ENCODE measurements at places on chromosomes 6 and 20.

- no peak for DNase-seq
These were observed 90.7 kb downstream of the SNAP25 start for GRCh38 chr20:10309326-10309725.

DNA sequence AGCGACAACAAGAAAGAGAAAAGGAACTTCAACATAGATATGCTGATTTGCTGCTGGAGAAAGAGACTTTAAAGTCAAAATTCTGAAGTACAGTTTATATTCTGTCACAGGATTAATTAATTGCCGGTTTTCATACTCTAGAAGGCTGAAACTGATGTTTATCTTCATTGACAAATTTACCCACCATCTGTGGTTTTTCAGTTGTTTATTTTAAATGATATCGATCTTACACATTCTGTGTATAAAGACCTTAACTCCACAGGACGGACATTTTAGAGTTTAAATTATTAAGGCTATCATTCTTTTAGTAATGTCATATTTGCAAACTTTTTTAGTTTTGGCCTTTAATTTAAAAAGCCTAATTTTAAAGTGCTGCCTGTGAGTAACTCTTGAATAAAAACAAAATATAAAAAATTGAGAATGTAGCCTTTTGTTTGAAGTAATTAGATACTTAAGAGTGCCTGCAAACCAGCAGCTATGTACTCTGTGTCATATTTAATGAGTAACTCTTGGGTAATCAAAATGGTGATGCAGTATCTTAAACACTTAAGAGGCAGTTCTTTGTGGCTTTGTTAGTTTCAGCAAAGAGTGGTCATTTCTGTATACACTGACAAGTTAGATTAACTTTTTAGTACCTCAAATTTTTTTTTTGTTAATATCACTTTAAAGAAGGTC is 59.3 kb downstream of the CDC5L start:
- DNase-seq = no peak

DNA sequence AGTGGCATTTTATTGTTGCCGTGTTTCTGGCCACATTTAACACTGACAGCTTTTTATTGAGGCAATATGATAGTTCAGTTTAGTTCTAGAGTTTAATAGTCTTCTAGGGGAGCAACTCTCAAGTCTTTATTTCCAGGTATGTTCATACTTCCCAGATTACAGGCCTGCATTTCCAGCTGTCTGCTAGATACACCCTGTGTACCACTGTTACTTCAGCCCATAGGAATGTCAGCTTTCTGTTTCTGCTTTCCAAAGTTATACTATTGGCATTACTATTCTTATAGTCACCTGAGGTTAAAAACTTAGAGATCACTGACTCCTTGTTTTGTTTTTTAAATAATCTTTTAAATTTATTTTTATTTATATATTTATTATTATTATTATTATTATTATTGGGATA is 7.6 kb downstream of the ZNF451 start:
- DNase-seq = no peak

- no peak for DNase-seq
These were observed 39.5 kb upstream of the THBS2 start for GRCh38 chr6:169293196-169293595.

GRCh38 chr6:29680904-29681303 is at the start of gene ZFP57:
Gene ZFP57 (minus strand): TSS chr6:29681152. CDS start chr6:29677003, 4,149 bp downstream.
- DNase-seq = no peak

DNA sequence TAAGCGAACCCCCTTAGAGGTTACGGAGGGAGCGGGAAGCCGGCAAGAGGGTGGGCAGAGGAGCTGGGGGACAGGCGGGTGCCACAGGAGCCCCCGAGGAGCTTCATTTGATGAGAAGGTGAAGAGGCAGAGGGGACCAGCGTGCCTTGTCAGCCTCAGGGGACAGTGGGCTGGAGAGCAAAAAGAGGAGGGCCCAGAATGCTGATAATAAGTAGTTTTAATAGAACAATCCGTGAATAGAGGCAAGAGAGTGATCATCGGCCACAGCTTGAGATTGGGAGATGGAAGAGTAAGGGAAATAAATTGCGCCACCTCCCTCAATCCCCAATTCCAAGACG is 1.3 kb downstream of the COL19A1 start:
- no peak for DNase-seq

- no peak for DNase-seq
These were observed 28.0 kb downstream of the PPP1R3G start for GRCh38 chr6:5113096-5113495.

GRCh38 chr6:7846966-7847818 is 63.4 kb downstream of the TXNDC5 start:
- DNase-seq = no peak

GRCh38 chr6:50457351-50457750 is 256.0 kb upstream of the TFAP2D start:
- no peak for DNase-seq

GRCh38 chr6:87699576-87699975 is 2.5 kb downstream of the AKIRIN2 start:
- no peak for DNase-seq

DNA sequence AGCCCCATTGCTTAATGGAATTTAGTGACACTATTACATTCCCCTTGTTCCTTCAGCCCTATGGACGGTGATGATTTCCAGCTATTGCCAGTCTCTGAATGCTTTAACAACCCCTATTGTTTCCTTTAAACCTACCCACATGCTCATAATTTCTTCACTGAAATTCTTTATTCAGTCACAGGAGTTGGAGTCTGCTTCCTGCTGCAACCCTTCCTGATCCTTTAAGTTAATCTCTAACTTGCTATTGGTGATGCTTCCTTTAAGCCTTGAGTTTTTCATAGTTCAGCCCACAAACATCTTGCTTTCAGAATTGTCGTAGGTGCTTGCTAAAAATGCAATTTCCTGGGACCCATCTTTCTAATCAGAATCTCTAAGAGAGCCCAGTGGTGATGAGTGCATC is 66.3 kb upstream of the TNFAIP3 start:
- DNase-seq = no peak

GRCh38 chr20:18265441-18265840 is 22.9 kb upstream of the ZNF133 start:
- DNase-seq = no peak

- DNase-seq = no peak
These were observed 17.7 kb upstream of the COX7A2 start for GRCh38 chr6:75261299-75261698.

DNA sequence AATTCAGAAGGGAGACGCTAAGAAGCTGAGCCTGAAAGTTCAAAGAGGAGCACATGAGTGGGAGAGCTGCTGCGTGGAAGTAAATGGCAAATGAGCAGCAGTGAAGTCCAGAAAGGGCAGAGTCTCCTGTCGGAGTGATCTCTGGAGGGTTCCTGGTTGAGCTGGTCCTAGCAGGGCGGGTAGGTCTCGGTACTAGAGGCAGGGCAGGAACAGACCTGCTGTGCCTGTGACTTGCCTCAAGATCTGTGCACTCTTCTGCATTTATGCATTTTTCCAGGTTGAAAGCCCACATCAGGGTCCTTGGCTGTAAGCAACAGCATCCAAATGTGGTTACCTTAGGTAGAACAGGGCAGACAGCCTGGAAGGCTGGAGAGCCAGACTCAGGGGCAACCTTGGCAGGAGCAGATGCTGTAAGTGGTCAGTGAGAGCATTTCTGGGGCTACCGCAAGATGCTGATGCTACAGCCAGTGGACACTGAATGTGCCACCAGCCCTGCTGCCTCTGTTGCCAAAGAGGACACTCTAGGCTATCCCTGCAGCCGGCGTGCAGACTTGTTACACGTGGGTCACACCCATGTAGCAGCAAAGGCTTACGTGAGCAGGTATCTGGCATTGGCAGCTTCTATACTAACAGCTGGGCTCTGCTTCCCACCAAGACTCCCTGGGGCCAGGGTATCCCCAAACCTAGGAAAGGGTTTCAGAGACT is 8.4 kb downstream of the DUSP22 start:
- no peak for DNase-seq

DNA sequence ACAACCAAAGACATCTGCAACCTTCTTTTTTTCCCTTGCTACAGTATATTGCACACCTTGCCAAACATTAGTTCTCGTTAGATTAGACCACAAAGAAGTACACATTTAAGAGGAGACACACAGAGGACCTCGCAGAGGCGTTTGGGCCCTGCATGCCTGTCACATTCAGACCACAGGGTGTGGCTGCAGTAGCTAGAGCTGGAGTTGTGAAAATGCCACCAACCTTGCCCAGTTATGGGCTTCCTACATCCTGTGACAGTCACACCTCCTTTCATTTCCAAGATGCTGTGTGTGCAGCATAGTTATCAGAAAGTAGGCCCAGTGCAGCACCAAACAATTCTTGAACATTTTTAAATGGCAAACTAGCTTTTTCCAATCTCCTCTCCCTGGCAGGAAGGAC is 2.4 kb downstream of the SYNE1 start:
- no peak for DNase-seq

DNA sequence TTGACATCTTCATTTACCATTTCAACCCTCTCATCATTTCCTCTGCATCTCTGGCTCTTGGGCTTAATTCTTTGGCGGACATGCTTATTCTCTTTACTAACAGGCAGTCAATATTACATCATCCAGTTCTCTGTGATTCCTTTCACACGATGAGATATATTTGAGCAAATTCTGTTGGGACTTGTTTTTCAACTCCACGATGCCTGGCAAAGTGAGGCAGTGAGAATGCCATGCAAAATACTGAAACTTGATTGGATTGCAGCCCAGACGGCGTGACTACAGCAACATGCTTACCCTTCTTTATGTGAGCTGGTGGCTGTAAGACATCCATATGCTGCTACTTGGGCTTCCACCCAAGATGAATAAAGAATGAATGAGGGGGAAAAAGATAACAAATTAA is 101.7 kb upstream of the SPACA1 start:
- no peak for DNase-seq

DNA sequence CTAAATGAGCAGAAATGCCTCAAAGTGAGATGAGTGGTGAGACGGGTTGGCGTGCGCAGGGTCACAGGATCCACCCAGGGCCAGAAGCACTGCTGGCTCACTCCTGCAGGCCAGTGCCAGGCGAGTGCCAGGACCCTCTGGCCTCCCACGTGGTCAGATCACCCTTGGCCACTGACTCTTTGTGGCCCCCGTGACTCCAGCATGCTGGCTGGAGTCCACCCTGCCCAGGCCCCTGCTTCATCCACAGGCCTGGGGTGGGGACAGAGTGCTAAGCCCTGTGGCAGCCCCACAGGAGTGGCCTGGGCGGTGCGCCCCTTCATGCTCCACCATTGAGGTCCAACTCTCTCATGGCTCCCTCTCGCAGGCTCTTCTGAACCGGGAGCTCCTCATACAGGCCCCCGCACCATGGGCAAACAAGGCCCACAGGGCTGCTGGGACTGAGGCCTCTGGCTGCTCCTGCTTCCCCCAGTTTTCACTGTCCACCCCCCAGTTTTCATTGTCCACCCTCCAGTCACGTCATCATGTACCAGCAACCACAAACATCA is 61.6 kb downstream of the ABHD12 start:
- DNase-seq = no peak

DNA sequence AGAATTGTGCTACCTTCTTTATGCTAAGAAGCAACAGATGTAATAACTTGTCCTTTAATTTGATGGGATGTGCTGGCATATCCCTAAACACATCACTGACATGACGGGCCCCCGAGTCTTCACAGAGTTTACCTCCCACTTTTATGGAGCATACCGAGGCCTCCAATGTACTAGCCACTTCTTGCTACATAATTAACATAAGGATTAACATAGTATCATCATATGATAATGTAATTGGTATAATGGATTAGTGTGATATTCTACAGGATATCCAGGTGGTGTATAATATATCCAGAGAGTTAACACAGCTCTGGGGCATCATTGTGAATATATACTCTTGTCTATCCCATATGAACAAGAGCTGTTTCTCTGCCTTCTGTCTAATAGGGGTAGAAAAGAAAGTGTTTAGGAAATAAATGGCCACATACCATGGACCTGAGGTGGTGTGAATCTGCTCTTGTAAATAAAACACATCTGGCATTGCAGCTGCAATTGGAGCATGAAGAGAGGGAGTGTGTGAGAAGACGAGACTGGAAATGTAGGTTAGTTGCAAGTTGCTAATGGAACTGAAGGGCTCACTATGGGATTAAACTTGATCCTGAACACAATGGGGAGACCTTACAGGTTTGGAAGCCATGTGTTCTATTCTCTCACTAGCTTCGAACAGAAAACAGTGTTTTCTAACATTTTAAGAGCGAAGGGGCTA is 102.3 kb downstream of the IYD start:
- no peak for DNase-seq

GRCh38 chr20:46545077-46545826 is 5.2 kb downstream of the OCSTAMP start:
- peak; percentile 10 for DNase-seq

- DNase-seq = no peak
These were observed 8.3 kb upstream of the PDE10A start for GRCh38 chr6:165671222-165671768.

GRCh38 chr6:144758602-144759001 is 473.5 kb downstream of the UTRN start:
- DNase-seq = no peak

- no peak for DNase-seq
These were observed 758.0 kb upstream of the MMS22L start for GRCh38 chr6:98041056-98041455.

DNA sequence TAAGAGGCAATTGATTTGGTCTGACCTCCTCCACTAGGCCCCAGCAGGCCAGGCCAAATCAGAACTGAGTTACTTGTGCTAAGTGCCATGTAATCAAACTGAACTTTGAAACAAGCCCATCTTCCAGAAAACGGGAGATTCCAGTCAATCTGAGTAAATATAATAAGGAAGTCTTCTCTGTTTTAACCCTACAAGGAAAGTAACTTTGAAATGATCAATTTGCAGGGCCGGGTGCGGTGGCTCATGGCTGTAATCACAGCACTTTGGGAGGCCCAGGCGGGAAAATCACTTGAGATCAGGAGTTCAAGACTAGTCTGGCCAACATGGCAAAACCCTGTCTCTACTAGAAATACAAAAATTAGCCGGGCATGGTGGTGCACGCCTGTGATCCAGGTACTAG is 2.0 kb upstream of the SHLD1 start:
- DNase-seq = no peak

DNA sequence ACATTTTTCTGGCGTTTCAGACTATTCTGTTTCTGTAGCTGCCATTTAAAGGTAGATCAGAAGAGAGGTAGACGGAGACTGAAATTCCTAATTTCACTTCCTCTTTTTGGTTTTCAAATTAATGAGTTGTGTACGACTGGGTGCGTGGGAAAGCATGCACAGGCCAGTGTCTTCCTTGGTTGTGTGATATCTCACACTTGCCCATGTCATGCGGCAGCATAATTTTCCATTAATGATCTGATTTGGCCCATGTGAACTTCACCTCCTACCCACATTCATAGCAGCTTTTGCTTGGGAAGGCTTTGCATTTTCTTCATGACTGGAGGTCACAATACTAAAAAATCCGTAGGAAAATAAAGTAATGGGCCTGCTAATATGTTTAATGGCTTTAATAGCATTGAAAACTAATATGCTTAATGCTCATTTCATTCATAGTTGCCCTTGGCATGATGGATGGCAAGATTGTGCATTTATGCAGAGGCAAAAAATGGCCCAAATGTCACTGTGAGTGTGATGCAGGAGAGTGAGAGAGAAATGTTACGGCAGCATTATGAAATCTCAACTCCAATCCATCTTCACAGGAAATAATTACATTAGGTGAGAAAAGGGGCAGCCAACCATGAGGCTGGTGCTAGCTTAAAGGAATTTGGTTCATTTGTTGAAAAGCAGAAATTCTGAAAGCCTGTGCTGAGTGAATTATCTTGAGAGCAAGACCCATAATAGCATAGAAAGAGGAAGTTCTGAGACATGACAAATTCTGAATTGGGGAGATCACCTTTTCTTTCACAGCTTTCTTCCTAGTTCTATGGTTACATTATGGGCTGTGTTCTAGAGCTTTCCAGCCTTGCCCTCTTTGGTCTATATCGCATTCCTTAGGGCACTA is 69.0 kb upstream of the UST start:
- no peak for DNase-seq

- DNase-seq = no peak
These were observed 25.8 kb downstream of the CAP2 start for GRCh38 chr6:17419189-17419575.

Data from stimulated activated CD4-positive, alpha-beta T cell treated with anti-CD3 and anti-CD28 coated beads, TNF-alpha, amount 100 ng/mL, for 24 hours (primary cell).